ENCODE measurements at places on chromosomes 3 and 15. TPM values are rescaled to one million over a fixed set of nuclear protein-coding genes. Genes with fewer than 3 reads are reported as not detected.

Gene WNT5A
- 42.4 TPM for total RNA-seq

Gene HYAL1
- total RNA-seq = 0.90 TPM

Gene CDHR4
- total RNA-seq = 0.09 TPM

Gene ISLR2
- total RNA-seq = 0.36 TPM
